AG08395 (cell line): ENCODE measurements at places on chromosomes 11 and 22.

DNA sequence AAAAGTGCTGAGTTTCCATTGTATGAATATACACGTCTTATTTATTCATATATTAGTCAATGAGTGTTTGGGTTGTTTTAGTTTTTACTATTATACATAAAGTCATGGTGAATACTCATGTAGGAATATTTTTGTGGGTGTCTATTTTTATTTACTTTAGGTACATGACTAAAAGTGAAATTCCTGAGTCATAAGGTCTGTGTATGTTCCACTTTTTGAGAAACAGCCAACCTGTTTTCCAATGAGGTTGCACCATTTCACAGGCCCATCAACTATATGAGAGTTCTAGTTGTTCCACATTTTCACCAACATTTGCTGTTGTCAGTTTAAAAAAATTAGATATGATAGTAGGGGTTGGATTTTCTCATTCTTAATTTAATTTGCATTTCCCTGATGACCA lies 6.6 kb upstream of the OR6X1 start:
- DNase-seq: no peak

GRCh38 chr22:37485395-37486223 lies 575 bp downstream of the MFNG start:
- DNase-seq: no peak

GRCh38 chr11:71200761-71201160 lies 51.6 kb downstream of the SHANK2 start:
- no peak for DNase-seq

- DNase-seq: no peak
Observed at GRCh38 chr22:26053737-26054316, 115.4 kb upstream of the SEZ6L start.

- DNase-seq: no peak
Observed at GRCh38 chr11:123235117-123235655, 40.1 kb upstream of the CLMP start.

GRCh38 chr11:33514079-33514925 lies 186.3 kb downstream of the C11orf91 start:
- no peak for DNase-seq

DNA sequence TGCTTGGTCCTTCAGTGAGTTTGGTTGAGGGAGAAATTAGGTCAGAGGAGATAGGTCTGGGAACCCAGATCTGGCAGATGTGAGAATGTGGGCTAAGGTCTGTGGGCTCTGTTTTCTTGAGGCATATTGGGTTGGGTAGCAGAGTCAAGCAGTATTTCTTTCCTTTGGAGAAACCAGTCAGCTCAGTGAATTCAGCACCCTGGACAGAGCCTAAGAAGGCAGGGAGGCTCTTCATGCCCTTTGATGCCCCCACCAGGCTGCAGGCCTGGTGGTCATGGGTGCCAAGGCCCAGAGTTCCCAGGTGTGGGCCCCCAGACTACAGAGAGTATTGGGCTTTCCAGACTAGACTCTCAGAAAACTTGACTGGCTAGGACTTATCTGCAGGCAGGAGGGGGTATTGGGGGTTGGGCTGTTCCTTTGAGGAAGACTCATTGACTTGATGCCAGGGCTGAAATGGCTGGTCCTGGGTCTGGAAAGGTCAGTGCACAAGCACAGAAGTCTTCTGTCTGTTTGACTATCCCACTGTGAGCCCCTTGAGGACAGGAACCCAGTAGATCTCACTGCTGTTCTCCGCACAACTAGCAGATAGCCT lies 45.3 kb upstream of the NECTIN1 start:
- peak; percentile 28 for DNase-seq

GRCh38 chr22:25628494-25628893 lies 64.0 kb downstream of the GRK3 start:
- DNase-seq: no peak

DNA sequence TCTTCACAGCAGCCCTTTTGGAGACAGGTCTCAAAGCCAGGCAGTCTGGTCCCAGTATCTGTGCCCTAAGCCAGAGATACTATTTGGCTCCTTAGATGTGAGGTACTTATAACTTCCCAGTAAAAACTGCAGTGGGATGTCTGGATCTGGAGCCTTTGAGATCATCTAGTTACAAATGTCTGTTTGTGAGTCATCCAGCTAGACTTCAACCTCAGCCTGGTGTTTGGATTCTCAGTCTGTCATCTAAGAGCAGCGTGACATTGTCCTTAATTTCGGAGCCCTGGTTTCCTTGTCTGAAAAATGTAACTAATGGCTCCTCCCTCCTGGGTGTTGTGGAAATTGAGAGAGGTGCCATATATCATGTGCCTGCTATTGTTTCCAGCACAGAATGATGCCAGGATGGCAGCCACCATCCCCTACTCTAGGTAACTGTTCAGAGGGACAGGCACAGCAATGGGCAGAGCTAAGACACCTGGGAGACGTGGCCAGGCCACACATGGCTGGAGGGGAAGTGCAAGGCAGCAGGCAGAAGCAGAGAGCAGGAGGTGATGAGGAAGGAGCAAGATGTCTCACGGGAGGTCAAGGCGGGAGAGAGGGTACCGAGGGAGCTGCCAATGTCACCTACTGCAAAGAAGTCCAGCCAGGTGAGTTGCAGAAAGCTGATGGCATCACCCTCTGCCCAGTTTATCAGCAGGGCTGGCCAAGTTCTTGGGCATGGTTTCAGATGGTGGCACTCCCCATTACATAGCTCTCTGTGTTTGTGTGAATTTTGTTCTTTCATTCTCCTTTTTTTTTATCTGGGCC lies 20.6 kb upstream of the ST3GAL4 start:
- peak; percentile 68 for DNase-seq

DNA sequence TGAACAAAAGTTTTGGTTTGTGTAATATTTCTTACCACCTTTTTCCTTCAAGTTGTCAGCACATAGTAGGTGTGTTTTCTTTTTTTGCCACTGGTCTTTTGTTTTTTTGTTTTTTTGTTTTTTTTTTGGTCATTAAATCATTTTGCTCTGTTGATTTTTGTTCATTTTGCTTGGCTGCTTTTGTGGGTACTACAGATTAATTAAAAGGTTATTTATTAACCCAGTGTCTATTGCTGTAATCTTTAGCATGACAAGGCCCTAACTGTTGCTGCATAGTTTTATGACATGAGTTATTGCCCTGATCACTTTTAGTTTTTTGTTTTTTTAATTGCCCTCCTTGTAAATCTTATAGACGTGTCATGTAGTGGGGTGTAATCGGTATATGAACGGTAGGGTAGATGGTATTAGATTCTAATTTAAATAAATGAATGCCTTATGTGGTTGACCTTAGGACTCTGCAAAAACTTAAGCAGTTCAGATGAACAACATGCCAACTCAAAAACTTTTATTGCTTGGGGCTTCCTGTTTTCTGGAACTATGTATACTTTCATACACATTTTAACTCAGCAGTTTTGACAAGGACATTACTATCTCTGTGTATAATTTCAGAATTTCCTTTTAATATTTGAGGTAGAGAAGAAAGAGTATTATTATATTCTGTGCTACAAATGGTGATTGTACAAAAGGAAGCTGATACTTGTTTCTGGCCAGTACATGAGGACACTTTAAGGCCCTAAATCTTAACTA lies 7.9 kb downstream of the EWSR1 start:
- DNase-seq: no peak

DNA sequence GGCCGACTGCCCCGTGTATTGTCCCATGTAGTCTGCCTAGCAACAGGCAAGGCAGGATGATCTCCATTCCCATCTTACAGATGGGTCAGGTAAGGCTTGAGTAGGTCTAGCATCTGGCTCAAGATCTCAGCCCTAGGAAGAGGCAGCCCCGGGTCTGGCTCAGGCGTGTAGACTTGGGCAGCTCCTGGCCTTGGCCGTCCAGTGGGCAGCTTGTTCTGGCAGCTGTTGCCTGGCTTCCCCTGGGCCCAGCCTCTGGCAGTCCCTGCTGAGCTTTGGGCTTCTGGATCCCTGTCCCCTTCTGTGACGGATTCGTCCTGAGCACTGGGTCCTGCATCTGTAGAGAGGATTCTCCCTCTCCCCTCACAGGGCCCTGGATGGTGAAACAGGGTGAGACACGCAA lies 72.4 kb downstream of the MPPED1 start:
- no peak for DNase-seq

DNA sequence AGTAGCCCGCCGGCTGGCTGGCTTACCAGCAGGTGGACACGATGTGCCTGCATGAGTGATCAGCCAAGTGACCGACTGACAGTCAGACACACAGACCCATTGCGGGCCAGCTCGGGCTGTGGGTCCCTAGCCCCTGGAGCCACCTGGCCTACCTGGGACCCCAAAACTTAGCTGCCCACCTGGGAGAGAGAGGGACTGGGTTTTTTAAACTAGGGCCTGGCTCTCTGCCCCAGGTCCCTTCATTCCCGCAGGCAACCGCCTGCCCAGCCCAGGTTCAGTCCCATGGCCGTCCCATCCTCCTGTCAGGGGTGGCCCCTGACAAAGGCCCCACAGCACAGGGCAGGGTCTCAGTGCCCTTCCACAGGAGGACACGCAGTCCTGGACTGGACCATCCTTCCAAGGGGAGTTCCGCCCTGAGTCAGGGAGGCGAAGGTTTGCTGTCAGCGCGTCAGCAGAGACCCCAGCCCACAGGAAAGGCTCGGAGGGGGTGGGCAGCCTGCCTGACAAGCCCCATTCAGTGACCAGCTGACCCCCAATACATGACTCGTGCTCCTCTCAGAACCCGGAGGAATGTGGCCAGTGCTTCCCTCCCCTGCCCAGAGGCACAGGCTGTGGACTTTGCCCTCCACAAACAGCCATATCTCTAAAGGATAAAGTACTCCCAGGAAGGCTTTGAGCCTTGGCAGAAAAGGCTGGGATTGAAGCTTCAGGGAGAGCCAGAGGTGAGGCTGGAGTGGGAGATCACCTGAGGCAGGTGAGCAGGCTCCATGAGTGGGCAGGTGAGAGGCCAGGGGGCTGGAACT lies 8.4 kb downstream of the SLCO2B1 start:
- DNase-seq: no peak

- DNase-seq: no peak
Observed at GRCh38 chr11:105854269-105854668, 167.8 kb downstream of the MSANTD4 start.

GRCh38 chr11:116261606-116262005 lies 511.2 kb downstream of the BUD13 start:
- no peak for DNase-seq

DNA sequence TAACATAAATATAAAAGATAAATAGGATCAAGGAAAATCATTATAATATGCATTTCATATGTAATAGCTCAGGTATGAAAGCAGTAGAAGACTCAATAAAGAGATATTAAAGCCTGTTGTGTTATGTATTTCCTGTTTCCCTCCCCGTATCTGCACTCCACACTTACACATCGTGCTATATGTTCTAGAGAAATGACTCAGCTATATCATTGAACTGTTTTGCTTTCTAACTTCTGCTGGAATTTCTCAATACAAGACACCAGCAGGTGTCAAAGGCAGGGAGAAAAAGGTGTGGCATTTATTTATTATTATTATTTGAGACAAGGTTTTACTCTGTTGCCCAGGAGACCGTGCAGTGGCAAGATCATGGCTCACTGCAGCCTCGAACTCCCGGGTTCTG lies 842.8 kb upstream of the CNTN5 start:
- DNase-seq: no peak

DNA sequence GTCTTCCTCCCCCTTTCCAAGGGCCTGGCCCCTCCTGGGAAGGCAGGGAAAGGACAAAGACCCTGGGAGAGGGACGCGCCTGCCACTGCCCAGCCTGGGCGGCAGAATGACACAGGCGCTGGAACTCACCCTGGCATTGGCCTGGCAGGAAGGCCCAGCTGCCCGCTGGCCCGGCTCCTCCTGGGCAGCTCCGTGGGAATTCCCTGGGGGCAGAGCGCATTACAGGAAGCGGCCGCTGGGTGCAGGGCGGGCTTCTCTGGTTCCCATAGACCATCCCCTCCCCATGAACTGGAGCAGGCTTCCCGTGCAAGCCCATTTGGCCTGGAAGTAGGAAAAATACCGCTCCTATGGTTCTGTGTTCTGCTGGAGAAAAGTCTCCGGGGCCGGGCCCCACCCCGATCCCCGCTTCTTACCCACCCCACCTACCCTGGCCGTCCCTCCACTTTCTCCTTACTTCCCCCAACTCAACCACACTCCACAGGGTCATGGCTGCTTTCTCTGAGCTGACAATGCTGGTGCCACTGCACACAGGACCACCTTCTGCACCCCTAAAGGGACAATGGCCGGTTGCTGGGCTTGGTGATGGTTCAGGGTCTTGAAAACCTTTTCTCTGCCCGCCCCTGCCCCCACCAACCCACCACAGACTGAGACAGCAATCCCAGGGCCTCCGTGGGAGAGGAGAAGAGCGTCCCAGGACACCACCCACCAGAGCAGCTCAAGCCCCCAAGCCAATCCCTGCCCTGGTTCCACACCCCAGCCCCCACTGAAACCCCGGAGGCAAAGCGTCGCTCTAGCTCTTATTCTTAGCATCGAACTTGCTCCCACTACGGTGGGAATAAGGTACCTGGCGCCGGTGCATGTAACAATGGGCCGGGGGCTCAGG lies 58.9 kb downstream of the LINC01488 start:
- no peak for DNase-seq

DNA sequence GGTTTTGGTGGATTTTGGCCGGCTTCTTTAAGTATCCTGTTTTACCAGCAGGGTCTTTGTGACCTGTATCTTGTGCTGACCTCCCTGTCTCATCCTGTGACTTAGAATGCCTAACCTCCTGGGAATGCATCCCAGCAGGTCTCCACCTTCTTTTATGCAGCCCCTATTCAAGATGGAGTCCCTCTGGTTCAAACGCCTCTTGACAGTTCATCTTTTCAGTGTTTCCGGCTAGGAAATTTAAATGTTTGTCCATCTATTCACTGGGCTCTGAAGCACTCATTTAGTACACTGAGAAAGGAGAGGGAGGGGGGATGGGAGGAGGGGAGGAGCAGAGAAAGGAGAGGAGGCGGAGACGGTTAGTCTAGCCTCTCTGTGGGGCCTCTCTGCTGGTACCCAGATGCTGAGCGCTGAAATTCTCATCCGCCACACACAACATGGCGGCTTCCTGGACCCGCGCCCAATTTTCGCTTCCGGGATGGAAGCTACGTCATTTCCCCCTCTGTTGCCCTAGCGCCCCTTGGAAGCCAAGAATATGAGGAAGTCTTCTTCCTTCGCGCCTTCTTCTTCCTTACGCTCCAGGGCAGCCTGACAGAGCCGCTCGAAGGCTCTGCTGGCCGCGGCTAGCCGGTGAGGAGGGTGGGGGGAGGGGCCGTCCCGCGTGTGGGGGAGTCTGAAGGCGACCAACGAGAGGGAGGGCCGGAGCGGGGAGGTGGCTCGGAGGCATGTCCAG lies 69.0 kb upstream of the SYT13 start:
- peak; percentile 42 for DNase-seq

DNA sequence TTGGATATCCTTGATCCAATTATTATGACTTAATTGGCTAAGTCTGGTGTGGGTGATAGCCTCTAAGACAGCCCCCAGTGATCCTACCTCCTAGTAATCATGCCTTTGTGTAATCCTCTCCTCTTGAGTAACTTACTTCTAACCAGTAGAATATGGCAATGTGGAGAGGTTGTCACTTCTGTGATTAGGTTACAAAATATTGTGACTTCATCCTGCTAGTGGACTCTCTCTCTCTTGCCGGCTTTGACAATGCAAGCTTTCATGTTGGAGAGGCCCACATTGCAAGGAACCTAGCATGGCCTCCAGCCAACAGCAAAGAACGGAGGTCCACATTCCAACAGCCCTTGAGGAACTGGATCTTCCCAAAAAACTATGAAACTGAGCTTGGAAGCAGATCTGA lies 19.5 kb downstream of the YPEL4 start:
- DNase-seq: no peak

GRCh38 chr11:125020342-125020741 lies 42.8 kb upstream of the SLC37A2 start:
- DNase-seq: no peak

GRCh38 chr22:41563051-41563711 lies 2.4 kb downstream of the CSDC2 start:
- DNase-seq: peak; percentile 76
